RWPE2 (cell line): ENCODE measurements at places on chromosomes 4 and X.

GRCh38 chr4:81164623-81165416 lies 50.2 kb downstream of the PRKG2 start:
- DNase-seq: peak; percentile 39

- no peak for DNase-seq
Measured at GRCh38 chr4:4914059-4914820, 54.8 kb downstream of the MSX1 start.

- DNase-seq: no peak
Measured at GRCh38 chrX:151419782-151420181, 22.8 kb downstream of the VMA21 start.

GRCh38 chr4:168472920-168473319 lies 7.4 kb downstream of the DDX60L start:
- no peak for DNase-seq

DNA sequence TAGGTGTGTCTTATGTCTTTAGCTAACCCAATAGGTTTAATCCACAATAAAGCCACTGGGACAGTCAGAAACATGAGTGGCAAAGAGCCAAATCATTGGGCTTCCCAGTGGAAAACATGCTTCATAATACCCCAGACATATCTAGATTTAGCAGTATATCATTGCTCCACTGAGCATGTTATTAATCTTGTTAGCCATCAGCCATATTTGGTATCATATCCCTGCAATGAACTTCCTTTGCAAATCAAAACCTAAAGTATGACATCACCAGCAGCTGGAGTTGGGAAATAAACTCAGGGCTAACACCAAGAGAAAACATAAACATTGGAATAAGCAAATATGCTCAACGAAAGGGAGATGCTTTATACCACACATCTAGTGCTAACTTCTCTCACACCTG lies 280.8 kb upstream of the NOCT start:
- DNase-seq: no peak

DNA sequence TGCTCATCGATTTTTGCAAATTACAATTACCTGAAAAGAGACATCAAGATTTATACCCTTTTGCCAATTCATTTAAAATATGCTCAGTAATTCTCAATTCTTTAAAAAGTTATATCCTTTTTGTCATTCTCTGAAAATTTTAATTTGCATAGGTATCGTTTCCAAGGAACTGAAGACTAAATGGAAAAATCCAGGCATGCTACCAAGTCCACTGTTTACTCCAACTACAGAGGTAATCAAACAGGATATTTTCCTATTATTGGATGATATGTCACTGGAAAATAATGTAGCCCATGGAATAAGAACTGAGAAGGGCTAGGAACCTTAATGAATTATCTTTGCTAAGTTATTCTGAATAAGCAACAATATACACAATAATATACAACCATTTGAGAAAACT lies 132.7 kb downstream of the THOC2 start:
- no peak for DNase-seq

DNA sequence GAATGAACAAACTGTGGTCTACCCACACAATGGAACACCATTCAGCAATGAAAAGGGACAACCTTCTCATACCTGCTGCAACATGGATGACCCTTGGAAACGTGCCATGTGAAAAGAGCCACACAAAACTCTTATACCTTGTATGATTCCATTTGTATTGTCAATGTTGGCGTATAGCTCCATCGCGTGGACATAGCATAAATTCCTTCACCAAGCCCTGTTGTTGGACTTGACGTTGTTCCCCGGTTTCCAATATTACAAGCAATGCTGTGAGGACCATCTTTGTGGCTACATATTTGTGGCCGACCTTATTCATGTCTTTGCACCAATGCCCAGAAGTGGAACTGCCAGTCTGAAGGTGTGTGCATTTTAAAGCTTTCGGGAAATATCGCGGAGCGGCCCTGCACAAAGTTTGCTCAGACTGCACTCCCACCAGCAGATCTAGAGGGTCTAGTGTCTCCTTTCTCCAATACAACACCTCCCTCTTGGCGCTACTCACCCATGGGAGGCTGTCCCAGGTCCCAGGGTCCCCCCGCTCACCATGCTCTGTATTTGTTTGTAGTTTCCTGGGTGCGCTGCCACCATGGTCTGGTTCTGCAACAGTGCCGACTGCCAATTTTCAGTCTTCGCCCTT lies at the start of gene CLDN34:
Gene CLDN34, plus strand, starts transcription at position 584 of the 634 bp plus-strand sequence. Its CDS starts 0 bp downstream, at position 584.
- no peak for DNase-seq

GRCh38 chr4:100268789-100269188 lies 78.5 kb upstream of the DDIT4L start:
- no peak for DNase-seq

DNA sequence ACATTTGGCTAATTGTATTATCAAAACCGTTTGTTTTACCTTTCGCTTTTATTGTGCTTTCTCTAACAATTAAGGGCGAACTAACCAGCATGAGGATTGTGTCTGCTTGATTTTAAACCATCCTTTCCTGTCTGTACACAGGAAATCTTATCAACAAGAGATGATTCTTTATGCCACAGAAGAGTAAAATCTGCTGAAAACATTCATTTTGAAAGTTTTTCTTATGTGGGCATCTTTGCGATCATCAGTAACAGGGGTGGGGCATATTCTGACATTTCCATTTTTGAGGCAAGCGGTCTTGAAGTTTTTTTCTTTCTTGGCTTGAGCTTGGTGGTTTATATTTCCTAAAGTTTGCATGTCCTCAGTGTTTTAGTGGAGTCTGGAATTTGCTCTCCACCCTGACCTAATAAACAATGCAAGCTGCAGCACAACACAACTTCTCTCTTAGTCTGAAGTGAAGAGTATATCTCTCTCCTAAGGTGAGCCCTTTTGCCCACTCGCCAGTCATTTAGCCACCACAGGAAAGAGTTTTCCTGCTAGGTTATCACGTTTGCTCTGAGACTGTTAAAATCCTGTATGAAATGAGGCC lies 26.6 kb downstream of the NFKB1 start:
- no peak for DNase-seq

- no peak for DNase-seq
Measured at GRCh38 chr4:128686032-128686465, 123.5 kb upstream of the JADE1 start.

- peak; percentile 46 for DNase-seq
Measured at GRCh38 chr4:7402526-7402925, 32.2 kb downstream of the PSAPL1 start.
